ENCODE measurements at places on chromosomes 7 and 10.

- DNase-seq, result no peak
Measured at GRCh38 chr10:131647789-131648188, 253.0 kb upstream of the PPP2R2D start.

DNA sequence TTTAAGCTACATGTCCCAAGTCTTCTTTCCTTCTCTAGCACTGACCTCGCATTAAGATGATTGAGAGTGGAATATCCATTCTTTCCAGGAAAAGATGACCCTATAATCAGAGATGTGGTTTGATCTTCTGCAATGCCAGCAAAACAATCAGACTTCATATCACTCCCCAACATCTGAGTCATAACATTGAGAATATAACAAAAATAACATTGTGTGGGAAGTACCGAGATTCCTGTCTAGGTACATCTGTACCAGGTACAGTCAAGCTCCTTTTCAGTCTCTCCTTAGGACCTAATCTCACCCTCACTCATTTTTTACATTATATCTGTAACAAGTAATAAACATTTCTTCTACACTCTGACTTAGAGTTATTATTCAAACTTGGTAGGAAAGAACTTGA, 201.6 kb downstream of the LRRTM3 start:
- no peak for DNase-seq

DNA sequence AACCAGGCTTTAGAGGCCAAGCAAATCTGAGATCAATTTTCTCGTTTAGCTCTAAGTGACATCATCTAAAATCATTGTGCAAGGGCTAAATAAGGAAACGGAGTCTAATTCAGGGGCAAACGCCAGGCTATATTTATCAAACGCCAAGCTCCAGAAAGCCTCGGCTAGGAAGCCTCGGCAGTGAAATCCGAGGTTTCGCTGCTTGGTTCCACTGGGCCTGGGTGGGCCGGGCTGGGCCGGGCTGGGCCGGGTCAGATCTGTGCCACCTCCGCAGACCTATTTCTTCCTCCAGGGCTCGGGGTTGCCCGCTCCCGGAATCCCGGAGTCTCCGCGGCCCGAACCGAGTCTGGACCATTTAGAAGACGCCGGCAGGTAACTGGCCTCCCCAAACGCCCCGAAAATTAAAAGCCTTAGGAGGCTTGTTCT, 459 bp upstream of the FEZF1 start:
- DNase-seq, result no peak

GRCh38 chr7:37446371-37446770, 2.3 kb downstream of the ELMO1 start:
- no peak for DNase-seq

DNA sequence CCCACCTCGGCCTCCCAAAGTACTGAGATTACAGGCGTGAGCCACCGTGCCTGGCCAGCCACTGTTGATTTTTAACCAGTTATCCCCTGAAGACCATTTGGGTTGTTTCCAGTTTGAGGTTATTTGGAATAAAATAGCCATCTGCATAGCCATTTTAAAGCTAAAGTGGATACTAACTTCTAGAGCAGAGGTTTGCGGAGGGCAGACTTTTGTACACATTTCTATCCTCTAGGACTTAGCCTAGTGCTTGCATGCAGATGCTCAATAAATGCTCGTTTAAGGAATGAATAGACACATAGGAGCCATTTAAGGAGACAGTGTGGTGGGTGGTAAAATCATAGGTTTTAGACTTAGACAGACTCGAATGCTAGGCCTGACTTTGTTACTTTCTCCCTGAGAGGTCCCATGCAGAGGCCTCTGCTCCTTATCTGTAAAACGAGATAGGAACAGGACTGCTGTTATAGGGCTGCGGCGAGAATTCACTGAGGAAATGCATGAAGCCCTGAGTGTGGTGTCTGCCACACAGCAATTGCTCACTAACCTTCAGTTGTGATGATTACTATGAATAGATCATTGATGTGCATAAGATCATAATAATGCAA, 75.9 kb downstream of the PFKFB3 start:
- no peak for DNase-seq

DNA sequence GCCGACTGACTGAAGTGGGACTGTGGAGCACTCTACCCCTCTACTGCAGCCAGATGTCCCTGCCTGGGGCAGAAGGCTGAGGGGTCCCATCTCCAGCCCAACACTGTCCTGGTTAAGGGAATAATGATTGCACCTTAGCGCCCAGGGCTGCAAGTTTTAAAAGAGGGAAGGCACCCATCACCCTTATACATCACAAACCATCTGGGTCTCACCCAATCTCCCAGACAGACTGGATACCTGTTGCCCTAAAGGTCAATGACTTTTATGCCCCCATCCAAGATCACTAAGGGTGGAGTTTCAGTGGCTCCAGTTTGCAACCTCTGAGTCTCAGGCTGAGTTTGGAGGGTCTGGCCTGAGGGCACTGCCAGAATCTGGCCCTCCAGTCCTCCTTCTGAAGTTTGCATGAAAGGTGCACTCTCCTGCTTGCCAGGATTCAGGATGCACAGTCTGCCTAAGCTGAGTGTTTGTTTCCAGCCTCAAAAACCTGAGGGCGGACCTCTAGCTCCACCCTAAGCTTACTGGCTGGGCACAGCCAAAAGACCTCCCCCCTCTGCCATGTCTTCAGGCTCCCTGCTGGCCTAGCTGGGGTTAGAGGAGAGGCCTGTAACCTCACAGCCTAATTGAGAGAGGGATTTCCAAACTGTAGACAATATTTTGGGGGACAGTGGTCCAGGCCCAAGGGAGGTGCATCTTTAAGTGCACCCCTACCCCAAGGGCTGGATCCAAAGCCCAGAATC, 2.5 kb upstream of the EMX2 start:
- DNase-seq, result no peak

DNA sequence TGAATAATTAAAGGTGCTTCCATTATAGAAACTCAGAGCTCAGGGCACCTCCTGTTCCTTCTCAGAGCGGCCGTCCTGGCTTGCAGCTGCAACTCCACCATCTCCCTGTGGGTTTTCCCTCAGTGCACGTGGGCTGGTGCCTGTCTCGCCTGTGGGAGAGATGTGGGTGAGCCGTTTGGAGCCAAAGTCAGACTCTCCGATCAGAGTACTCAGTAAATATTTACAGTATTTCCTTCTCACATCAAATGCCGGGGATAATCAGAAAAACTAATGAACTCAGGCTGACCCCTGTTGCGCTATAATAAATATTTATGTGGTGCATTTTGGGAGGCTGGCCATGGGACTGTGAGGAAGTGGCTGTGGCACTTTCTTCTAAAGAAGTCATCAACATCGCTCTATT, 155.8 kb upstream of the HABP2 start:
- no peak for DNase-seq

DNA sequence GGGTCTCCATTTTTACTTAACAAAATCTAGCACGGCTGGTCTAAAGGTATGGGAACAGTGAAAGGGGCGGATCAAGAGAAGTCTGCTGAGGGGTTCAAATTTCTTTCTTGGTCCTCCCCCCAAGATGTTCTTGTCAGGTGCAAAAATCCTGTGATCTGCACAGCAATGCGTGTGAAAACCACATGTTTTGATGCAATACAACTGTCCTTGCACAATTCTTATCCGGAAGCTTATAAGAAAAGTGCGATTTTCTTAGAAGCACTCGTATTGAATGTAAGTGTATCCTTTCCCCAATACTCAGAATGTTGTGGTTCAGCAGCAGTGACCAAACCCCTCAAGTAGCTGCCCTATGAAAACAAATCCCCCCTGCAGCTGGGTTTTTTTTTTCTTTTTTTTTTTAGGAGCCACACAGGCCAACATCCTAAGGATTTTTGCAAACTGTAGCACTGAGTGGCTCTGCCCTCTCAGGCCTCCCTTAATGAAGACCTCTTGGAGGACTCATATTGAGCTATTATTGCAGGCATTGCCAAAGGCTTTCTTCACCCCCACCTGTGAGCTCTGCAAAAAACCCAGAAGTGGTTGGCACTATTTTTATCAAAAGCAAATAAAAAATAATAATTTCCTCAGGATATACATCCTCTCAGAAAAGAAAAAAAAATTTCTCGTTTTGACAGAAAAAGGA, 151.9 kb upstream of the ITGB1 start:
- no peak for DNase-seq

- DNase-seq, result peak; percentile 84
Measured at GRCh38 chr7:92904244-92905131, 68.1 kb upstream of the CDK6 start.

DNA sequence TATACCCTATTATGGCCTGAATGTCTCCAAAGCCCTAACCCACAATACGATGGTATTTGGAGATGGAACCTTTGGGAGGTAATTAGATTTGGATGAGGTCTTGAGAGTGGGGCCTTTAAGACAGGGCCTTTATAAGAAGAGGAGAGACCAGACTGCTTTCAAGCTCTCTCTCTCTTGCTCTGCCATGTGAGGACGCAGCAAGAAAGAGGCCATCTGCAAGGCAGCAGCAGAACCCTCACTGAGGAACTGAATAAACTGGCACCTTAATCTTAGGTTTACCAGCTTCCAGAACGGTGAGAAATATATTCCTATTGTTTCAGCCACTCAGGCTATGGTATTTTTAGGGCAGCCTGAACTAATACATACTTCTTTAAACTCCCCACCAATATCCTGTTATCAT, 2.0 kb upstream of the GNAI1 start:
- no peak for DNase-seq

DNA sequence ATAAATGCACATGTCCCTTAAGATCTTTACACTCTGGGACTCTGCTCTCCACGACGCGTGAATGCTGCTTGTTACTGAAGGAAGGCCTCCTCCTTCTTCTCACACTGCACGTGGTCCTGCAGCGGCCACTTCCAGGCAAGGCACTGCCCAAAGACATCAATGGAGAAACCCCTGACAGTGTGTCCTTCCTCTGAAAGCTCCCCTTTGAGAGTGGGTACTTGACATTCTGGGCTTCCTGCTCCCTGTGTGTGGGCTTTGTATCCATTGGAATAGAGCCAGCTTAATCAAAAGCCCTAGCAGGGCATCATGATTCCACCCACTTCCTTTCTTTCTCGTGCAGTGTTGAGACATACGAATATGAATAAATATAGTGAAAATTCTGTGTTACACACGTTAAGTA, 69.7 kb upstream of the STK17A start:
- DNase-seq, result no peak

DNA sequence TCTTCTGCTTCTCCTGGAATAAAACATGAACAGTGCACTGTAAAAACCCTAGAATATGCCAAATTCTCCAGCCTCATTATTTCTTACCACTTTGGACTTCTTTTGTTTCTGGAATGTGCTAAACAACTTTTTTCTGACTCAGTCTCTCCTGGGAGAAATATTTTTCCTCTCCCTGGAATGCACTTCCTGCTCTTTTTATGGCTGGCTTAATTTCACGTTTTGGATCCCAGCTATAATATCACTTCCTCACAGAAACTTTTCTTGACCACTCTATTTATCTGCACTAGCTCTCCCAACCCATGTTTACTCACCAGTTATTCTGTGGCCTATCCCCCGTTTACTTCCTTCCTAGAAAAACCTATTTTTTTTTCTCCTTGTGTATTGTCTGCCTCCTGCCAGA, 26.7 kb downstream of the ABCB5 start:
- no peak for DNase-seq

- no peak for DNase-seq
Measured at GRCh38 chr10:126638542-126638941, 32.0 kb downstream of the C10orf90 start.

DNA sequence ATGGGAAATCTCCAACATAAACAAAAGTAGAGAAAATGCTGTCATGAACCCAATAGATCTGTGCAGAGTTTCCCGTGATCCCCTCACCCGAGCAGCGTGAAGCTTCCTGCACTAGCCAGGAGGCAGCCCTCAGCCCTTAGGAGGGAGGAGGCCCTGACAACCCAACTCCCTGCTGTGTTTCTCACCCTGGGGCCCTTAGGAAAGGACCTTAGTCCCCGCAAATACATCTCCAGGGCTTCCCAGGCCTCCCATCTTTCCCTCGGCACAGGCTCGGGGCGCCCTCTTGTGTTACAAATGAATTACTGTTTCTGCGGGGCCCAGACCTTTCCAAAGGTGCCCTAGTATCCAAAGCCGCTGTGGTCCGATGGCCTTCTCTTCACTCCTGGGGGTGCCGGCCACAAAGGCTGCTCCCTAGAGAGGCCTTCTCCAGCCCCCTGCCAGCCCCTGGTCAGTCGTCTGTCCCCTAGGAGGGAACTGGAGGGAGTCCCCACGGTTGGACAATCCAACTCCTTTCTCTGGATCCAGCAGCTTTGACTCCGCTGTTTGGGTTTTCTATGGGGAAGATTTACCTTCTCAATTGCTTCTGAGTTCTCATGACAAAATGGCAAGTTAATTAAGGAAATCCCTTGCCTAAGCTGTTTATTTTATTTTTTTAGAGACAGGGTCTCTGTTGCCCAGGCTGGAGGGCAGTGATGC, 49.9 kb upstream of the SH2B2 start:
- peak; percentile 64 for DNase-seq

- DNase-seq, result no peak
Measured at GRCh38 chr10:127151981-127152699, 44.3 kb downstream of the INSYN2A start.

DNA sequence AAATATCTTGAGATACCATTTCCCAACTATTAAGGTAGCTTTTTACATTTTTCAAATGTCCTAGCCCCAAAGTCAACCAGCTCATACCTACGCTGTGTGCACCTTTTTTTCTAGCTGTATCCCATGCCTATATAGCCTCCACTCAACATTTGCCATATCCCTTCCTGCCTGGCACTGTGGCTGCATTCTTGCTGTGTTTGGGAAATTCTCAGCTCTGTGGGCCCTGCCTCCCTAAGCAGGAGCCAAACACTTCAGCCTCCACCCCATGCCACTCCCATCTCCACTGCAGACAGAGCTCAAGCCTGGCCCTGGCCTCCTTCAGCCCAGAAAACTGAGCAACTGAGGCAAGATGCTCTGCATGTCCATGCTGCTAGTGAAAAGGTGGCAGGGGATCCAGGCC, 141.3 kb downstream of the RAB11FIP2 start:
- no peak for DNase-seq

DNA sequence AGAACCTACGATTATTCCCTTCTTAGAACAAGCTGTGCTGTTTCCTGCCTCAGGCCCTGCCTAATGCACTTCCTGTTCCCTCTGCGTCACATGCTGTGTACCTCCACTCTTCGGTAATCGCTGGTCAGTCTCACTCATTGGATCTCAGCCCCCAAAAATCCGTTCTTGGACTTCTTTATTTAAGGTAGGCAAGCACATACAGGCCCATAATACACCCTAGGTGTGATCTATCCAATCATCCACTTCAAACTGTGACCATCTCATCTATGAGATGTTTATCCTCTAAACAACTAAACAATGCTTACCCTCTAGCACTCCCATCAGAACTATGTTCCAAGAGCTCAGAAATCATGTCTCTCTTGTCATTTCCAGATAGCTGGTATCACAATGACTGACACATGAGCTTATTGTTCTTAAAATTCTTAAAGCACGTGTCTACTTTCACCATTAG, 83.9 kb downstream of the CADPS2 start:
- DNase-seq, result no peak

GRCh38 chr10:118052816-118053215, 6.1 kb upstream of the RAB11FIP2 start:
- DNase-seq, result no peak

GRCh38 chr7:126501617-126502016, 751.1 kb downstream of the GRM8 start:
- no peak for DNase-seq

- no peak for DNase-seq
Measured at GRCh38 chr10:96743988-96744585, 23.8 kb upstream of the PIK3AP1 start.

GRCh38 chr7:27518561-27519350, 143.9 kb downstream of the HIBADH start:
- no peak for DNase-seq

- no peak for DNase-seq
Measured at GRCh38 chr7:154566877-154567276, 436.0 kb downstream of the PAXIP1 start.

Data from activated naive CD4-positive, alpha-beta T cell treated with anti-CD3 and anti-CD28 coated beads, Interleukin-2, amount 10 ng/mL, durations not matched to agents 7 days and 5 days (primary cell).